CD8-positive, alpha-beta memory T cell (primary cell): ENCODE measurements at places on chromosomes 12 and 14.

DNA sequence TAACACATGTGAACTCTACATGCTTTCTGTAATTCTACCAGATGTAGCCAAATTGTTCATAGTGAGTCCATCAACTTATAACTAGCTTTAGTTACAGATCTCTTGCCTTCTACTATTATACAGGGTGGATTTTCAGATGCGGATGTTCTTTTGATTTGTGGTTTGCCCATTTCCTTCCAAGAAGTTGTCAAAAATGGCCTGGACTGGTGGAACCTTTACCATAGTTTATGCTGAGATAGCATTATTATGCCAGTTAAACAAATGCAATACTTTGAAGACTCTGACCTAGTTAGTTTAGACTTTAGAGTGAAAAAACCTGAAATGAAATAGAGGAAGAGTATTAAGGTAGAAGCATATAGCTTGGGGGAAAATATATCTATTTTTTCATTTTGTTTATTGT, 27.4 kb upstream of the CFL2 start:
- DNase-seq = no peak

DNA sequence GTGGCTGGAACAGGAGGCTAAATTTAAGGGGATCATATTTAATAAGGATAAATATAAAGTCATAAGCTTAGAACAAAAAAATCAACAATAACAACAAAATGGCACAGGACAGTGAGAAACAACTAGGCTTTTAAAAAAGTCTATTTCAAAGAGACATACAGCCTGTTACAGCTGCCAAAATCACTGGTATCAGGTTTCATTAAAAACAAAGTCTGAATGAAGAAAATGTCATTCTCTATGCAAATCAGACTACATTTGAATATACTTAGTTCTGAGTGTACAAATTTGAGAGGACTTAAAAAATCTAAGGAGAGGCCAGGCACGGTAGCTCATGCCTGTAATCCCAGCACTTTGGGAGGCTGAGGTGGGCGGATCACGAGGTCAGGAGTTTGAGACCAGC, 44.0 kb downstream of the TFCP2 start:
- DNase-seq = no peak

DNA sequence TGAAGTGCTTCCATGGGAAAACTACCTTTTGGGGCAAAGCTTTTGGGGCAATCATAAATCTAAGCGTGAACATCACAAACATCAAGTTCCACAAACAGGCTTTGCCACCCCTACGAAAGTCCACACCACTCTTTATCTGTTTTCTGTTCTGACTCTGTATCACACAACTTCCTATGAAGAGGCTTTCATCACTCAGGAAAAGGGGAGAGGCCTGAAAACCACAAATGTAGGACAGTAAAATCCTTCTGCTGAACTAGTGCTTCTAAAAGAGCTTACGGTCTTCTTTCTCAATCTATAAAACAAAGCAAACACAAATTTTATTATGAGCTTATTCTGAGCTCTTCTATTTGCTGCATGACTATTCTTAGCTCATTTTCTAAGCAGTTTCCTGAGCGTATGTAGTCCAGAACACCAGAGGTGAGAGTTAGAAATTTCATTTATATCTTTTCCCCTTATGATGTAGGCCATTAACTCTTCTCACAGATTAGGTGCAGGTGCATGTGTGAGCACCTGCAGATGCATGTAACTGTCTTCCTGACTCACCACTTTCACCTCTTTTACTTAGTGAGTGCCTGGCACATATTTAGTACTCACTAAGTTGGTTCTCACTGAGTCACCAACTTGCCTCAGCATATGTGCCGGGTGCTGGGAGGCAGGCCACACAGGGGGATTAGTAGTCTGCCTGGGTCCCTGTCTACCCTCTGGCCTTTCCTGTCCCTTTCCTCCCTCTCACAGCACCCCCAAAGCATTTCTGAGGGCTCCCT, 32.9 kb upstream of the SYCP3 start:
- DNase-seq = no peak

GRCh38 chr12:53805791-53806190, 54.0 kb upstream of the CISTR start:
- no peak for DNase-seq

DNA sequence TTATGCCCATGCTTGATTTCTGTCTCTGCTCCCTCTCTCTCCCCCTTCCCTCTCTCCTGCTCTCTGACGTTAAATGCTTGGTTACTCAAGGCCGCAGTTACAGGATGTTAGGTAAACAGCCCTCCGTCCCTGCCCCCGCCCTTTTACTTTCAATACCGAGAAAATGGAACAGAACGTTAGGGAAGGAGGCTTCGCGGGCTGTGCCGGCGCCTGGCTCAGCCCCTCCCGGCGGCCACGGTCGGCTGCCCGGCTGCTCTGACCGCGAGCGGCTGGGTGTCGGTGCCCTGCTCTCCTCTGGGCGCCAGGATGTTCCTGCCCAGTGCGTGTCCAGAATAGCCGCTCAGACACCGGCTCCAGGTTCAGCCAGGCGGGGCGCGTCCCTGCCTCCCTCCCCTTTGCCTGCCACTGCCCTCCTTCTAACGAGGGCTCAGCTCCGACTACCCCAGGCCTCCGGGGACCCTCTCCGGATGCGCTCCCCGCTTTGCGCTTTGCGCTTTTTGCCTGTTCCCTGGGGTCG, 166.1 kb downstream of the ADCK1 start:
- DNase-seq = no peak

GRCh38 chr12:131805421-131805820, 22.8 kb upstream of the MMP17 start:
- no peak for DNase-seq

- no peak for DNase-seq
These were observed 156.0 kb upstream of the DIO3 start for GRCh38 chr14:101405171-101405883.

DNA sequence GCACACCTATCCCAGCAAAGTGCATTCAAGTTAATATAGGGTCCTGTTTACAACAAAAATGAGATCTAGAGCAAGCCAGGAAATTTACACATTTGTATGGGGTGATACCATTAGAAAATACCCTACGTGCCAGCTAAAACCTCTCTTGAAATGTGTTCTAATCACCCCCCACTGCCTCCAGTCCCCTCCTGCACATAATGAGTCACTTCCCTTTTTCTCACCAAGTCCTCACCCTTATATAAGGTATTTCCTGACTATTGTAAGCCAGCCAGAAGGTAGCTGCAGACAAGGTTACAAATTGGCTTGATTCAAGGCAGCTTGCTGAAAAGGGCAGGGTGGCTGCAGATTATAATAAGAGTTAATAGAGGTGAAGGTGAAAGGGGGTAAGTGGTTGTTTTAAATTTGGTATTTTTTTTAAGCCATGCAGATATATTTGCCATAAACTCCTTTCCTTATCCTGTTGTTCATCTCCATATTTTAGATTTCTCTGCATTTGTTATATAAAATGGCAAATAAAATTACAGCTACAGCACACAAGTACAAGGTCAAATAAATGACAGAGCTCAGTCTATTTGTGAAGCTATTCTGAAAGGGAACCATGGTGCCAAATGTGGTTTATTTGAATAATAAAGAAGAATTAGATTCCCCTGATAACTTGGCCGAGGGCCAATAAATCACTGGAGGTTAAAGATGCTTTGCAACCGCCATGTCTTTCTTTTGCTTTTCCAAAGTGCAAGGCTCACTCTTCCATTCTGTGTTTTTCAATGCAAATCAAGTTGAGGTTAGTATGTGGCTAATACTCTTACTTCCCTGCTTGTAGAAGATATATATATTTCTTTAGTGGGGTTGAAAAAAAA, 385.9 kb downstream of the EGLN3 start:
- DNase-seq = no peak

DNA sequence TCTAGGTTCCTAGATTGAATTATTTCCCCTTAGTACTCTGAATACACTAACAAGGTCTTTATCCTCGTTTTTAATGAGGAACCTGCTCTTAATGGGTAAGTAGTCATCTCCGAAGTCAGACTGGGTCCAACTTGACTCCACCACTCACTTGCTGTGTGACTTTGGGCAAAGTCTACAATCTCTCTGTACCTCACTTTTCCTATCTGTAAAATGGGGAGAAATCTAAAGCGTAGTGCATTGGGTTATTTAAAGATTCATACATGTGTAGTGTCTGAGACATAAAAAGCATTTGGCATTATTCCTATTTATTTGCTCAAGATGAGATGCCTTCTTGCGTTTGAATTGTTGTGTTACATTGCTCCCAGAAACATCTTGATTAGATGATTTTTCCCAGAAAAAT, 51.5 kb downstream of the GTF2A1 start:
- no peak for DNase-seq

- no peak for DNase-seq
These were observed 64.5 kb upstream of the DAAM1 start for GRCh38 chr14:59123975-59124374.

GRCh38 chr12:106889950-106890626, 65.6 kb upstream of the TMEM263 start:
- DNase-seq = no peak

GRCh38 chr14:51716610-51717009, 64.9 kb downstream of the FRMD6 start:
- no peak for DNase-seq

GRCh38 chr12:112859291-112859690, 47.5 kb upstream of the OAS1 start:
- no peak for DNase-seq
